Epithelial cell of esophagus (primary cell): ENCODE measurements at places on chromosomes 3 and 15.

- DNase-seq = no peak
Measured at GRCh38 chr15:101181349-101181748, 70.5 kb downstream of the CHSY1 start.

- DNase-seq = no peak
Measured at GRCh38 chr3:16231983-16232382, 32.8 kb downstream of the DPH3 start.

GRCh38 chr3:39718674-39719595 lies 90.5 kb upstream of the MYRIP start:
- DNase-seq = peak; percentile 58

DNA sequence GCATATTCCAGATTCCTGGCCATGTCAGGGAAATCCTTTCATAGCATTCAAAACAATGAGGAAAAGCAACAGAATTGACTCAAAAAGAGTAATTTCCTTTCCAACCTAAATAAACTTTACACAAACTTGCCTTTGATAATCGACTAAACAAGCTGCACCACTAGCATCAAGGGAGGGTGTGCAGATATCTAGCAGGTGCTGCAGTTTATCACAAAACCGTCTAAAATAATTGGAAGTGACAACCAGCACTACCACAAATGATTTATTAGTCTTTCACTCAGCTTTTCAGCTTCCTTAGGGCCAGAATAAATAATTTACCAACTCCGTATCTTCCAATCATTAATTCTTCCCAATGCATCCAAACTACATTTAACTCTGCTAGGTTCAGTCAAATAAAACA lies 71.7 kb downstream of the TBC1D5 start:
- no peak for DNase-seq

DNA sequence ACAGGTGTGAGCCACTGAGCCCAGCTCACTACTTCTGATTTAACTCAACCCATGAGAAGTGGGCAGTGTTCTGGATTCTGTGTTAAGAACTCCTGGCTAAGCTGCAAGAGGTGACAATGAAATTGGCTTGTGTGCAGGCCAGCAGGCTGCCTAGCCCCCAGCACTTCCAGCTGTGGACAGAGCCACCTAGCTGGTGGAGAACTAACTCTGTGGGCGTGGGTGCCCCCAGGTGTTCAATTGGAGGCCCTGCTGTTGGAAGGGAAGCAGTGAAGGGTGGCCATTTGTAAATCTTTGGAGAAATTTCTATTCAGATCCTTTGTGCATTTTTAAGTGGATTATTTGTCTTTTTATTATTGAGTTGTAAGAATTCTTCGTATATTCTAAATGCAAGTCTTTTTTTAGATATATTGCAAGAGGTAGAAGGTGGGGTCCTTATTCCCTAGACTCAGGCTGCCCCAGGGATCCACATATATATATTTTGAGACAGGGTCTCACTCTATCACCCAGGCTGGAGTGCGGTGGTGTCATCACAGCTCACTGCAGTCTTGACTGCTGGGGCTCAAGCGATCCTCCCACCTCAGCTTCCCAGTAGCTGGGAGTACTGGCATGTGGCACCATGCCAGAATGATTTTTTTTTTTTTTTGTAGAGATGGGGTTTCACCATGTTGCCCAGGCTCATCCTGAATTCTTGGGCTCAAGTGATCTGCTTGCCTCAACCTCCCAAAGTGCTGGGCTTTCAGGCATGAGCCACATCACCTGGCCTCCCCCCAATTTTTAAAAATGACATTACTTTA lies 7.2 kb upstream of the SCAMP5 start:
- DNase-seq = peak; percentile 71

- DNase-seq = peak; percentile 36
Measured at GRCh38 chr3:66490214-66490613, 10.6 kb downstream of the LRIG1 start.

GRCh38 chr3:117630885-117631284 lies 921.3 kb downstream of the TUSC7 start:
- DNase-seq = no peak

GRCh38 chr15:81222007-81222406 lies 25.3 kb downstream of the IL16 start:
- DNase-seq = no peak

- DNase-seq = peak; percentile 77
Measured at GRCh38 chr3:14371573-14372474, 30.6 kb upstream of the SLC6A6 start.

GRCh38 chr3:52816654-52817053 lies 13.8 kb downstream of the ITIH4 start:
- no peak for DNase-seq

DNA sequence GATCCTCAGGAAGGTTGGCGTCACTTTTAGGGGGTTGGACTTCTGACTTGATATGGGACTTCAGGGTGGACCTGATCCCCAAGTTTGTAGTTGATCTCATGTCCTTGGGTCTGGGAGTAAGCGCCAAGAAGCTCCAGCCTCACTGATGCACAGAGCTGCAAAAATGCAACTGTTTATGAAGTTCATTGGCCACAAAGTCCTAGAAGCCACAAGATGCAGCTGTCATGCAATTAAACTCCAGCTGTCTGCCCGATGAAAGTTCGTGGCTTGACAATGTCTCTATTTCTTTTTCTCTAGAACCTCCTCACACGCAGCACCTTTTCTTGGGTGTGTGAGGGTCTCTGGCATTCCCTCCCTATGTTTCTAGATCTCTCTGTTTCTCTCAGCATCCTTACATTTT lies 9.2 kb upstream of the ACAN start:
- DNase-seq = no peak

DNA sequence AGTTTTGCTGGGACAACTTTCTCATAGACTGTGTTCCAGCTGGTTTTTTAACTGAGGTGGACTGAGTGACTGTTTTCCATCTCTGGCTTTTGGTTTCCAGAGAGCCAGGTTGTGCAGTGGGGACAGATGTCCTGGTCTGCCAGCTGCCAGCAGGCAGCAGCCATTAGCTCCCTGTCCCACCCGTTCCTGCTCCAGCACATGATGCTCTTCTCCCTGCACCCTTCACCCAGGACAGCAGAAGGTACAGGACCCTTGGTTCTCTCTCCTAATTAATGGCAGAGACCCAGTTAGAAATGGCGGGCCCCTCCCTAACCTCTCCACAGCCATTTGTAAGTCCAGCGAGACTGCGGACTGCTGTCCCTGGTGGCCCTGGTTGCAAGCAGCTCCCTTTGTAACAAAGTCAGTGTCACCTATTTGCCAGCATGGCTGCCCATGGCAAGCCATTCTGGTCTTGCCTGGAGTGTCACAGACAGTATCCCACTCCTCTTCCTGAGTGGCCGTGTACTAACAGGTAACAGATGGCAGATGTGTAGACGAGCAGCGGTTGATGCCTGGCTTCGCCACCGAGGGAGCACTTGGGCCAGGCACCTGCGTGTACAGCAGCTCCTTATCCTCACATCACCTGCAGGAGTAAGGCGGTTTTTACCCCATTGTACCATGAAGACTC lies 148.3 kb downstream of the DNAJB8 start:
- no peak for DNase-seq

GRCh38 chr15:69303337-69304181 lies 4.8 kb downstream of the PAQR5 start:
- DNase-seq = no peak

- DNase-seq = no peak
Measured at GRCh38 chr3:128180436-128180835, 27.2 kb downstream of the EEFSEC start.

GRCh38 chr15:48063411-48063985 lies 57.3 kb upstream of the SLC24A5 start:
- no peak for DNase-seq

DNA sequence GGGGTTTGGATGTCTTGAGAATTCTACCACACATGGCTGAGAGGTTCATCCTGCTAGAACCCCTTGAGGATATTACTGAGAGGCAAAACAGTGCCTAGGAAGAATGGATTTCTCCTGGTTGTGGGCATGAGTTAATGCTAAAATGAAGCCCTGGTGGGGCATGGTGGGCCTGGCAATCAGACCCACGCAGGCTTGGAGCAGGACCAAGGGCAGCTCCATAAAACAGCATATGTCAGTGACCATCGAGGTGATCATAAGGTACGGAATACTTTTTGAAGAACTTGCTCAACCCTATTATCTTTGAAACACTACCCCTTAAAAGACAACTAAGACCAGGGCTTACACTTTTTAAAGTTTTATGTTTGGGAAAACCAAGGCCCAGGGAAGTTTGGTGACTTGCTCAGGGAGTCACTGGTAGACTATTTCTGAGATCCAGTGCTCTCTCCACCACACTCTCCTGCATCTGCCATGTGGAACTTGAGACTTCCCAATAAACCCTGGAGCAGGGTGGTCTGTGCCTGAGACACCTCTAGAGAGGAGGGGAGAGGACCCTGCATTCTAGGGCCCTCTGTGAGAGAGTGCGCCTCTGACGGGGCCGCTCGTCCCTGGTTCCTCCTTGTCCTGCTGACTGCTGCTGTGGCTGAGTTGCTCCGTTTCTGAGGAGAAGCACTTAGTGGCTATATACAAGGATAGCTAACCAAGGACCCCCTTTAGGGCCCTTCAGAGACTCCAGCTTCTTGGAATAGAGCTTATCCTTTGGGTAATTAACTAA lies 28.0 kb upstream of the TIMP4 start:
- DNase-seq = no peak
